CMK (cell line): ENCODE measurements at places on chromosomes 1 and 21.

DNA sequence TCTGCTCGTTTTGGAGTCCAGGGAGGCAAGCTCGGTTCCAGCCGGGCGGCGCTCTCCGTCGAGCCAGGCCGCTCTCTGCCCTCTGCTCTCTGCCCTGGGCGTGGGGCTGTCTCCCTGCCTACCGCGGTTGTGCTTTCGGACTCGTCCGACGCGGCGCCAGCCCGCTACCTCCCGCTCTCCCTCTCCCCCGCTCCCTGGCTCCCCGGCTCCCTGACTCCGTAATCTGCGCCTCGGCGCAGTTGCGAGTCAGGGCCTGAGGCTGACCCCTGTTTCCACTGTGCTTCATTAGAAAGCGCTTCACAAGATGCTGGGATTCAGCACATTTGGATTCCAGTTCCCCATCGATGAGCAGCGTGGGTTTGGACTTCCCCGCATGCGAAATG lies 2.2 kb downstream of the SOX13 start:
- no peak for DNase-seq

- DNase-seq = no peak
Observed at GRCh38 chr1:34713443-34713842, 41.4 kb upstream of the GJB5 start.

DNA sequence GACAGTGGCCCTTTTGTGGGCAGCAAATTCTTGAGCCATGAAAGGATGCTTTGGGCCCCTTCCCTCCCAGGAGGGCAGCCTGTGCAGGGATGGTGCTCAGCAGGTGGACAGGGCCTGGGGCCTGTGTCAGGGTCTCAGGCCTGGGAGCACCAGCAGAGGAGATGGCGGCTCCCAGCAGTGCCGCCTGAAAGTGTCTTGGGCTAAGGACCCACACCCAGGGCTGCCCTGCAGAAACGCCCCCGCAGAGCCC lies 23.9 kb downstream of the FTCD start:
- DNase-seq = no peak

DNA sequence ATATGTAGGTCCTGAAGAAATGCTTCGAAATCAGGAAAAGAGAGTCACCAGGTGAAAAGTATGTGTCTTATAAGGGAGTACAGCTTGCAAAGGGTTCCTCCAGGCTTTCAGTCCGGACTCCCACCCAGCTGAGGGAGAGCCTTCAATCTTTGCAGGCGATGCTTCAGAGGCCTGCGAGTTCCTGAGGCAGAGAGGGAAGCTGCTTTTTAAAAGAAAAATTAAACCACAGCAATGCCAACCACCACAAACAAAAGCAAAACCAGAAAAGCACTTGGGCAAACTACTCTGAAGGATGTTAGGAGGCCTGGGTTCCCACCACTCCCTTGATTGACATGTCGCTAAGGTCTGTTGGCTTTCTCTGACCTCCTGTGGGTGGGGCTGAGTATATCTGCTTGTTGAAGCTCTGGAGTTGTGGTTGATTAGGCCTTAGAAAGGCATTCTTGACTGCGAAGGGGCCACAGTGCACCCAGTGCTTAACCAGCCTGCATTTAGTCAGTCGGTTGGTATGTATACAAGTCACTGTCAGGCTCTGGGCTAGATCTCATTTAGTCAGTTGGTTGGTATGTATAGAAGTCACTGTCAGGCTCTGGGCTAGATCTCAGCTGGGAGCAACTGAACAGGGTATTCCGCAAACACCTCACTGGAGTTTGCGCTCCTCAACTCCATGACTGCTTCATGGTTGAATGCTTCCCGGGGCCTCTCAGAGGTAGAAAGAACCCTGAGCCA lies 1.2 kb downstream of the NIPAL3 start:
- peak; percentile 53 for DNase-seq

- no peak for DNase-seq
Observed at GRCh38 chr1:180215856-180216625, 14.0 kb upstream of the LHX4 start.

GRCh38 chr1:10791105-10791951 lies 5.1 kb downstream of the CASZ1 start:
- no peak for DNase-seq

GRCh38 chr1:170623171-170623570 lies 40.8 kb upstream of the PRRX1 start:
- no peak for DNase-seq

GRCh38 chr1:26536081-26536480 lies 6.5 kb downstream of the RPS6KA1 start:
- no peak for DNase-seq

DNA sequence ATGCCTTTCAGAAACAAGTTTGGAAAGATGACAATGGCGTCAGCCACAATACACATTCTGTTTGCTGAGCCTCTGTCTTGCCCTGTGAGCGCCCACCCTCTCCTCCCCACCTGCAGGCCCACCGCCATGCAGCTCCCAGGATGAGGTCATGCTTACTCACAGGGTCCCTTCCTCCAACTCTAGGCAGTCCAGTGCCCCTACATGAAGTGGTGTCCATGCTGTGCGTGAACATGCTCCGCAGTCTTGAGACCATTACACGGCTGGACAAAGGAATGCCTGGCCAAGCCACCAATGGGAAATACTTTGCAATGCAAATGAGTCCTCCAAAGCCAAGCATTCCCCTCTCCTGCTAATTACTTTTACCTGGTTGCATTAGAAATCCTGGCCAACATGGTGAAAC lies 92.2 kb downstream of the CD58 start:
- DNase-seq = no peak

DNA sequence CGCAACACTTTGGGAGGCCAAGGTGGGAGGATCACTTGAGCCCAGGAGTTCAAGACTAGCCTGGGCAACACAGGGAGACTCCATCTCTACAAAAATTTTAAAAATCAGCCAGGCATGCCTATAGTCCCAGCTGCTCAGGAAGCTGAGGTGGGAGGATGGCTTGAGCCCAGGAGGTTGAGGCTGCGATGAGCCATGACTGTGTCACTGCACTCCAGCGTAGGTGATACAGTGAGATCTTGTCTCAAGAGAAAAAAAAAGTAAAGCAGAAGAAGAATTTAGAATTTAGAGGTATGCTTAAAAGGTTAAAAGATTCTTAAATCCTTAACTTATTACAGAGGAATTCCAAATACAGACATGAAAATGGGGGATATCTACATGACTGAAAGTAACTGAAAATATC lies 79.5 kb downstream of the SMYD3 start:
- no peak for DNase-seq

DNA sequence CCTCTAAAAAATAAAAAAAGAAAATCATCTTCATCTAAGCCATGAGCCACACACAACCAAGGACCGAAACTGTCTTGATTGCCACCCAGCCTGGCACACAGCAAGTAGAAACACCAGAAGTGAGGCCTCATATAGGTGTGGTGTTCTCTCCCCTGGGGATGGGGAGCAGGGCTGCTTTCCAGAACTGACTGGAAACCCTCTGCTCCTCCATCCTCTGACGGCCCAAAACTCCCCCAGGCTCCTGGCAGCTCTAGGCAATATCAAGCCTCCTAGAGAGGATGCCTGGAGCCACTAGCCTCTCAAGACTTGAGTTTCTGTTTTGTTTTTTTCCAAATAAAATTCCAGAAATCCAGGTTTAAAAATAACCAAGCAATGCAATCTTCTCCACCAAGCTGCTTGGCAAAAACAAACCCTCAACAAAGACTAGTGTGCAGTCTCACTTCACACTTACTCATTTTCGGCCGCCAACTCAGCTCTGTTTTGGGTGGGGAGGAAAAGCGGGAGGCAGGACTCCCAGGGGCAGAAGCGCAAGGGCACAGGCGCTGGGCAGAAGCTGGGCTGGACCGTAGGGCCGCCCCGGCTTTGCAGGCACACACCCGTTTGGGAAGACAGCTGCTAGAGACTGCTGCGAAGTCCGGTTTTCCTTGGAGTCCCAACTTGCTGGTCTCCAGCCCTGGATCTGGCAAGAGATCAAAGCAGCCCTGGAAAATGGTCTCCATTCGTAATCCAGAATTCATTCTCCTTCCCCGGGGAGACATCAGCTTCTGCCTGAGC lies 78.2 kb upstream of the CAPZB start:
- no peak for DNase-seq

- no peak for DNase-seq
Observed at GRCh38 chr1:102834688-102835320, 273.5 kb downstream of the COL11A1 start.

DNA sequence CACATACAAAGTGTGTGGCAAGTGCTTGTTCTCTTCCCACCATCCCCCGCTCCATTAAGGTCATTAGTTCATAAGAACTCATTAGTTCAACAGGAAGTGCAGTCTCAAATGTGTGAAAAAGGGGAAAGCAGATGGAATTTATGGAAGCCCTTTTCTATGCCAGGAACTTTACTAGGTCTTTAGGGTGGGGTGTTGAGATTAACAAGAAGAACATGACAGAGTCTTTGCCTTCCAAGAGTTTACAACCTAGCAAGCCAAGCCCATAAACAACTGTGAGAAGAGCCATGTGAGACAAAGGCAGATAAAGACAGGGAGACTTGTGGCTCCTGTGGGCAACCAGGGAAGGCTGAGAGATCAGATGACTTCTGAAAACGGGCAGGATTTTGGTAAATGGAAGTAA lies 21.4 kb downstream of the PLEKHA6 start:
- no peak for DNase-seq

- DNase-seq = no peak
Observed at GRCh38 chr1:15435239-15436077, 2.8 kb upstream of the CTRC start.

DNA sequence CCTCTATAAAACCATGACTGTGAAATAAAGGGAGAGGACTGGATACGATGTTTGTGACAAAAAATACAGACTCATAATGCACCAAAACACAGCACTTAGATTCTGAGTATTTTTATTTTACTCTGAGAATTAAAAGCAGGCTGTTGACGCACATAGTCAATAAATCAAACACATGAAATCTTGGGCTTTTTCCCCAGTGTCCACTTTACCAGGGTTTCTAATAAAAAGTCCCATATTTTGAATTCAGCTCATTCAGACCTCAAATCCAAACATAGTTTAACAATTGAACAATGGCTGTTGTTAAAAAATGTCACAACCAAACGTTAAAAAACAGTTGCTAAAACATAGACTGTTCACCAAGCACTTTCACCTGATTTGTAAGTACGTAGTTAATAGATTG lies 553.4 kb downstream of the LTN1 start:
- DNase-seq = no peak

- DNase-seq = no peak
Observed at GRCh38 chr21:46145840-46146691, 9.3 kb downstream of the FTCD start.

GRCh38 chr1:12598974-12599373 lies 19.0 kb downstream of the DHRS3 start:
- DNase-seq = no peak

DNA sequence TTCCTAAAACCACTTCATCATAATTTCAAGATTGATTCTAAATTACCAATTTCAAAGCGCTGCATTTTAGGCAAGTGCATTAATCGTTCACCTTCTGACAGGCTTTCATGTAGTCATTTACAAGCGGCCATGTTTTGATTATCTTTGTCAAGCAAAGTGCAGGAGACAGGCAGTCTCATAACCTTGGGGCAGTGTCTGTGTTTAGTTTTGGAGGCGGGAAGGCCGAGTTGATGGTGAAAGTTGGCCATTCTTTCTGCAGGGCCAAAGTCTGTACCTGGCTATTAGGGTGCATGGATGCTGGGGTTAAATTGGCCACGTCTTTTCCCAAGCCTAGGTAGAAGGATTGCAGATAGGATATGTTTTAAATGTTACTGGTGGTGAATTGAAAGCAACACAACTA lies 2.9 kb downstream of the AGPAT3 start:
- no peak for DNase-seq

GRCh38 chr1:53023546-53023945 lies 38.5 kb upstream of the PODN start:
- no peak for DNase-seq

GRCh38 chr1:39572379-39573096 lies 4.1 kb downstream of the PABPC4 start:
- no peak for DNase-seq

GRCh38 chr21:15686506-15686905 lies 43.3 kb upstream of the USP25 start:
- DNase-seq = no peak

GRCh38 chr1:92482665-92483609 lies 3.8 kb downstream of the GFI1 start:
- DNase-seq = no peak

DNA sequence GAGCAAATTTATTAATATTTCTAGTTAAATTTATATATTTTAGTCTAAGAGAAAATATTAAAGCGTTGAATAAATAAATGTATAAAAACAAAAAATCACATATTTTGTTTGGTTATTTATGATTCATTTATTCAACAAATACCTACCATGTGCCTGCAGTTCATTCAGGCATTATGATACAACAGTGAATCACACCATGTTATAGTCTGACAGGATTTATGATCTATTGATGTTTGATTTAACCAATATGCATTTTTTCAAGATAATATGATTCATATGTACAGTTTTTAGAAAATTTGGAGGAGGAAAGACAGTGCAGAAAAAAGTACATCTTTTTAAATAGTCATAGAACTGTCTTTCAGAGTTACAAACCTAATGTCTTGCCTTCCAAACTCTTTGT lies 7.4 kb upstream of the TRIM58 start:
- DNase-seq = no peak

- DNase-seq = no peak
Observed at GRCh38 chr21:45361033-45361997, 43.6 kb upstream of the COL18A1 start.

- no peak for DNase-seq
Observed at GRCh38 chr21:38988509-38989378, 183.0 kb downstream of the ETS2 start.

DNA sequence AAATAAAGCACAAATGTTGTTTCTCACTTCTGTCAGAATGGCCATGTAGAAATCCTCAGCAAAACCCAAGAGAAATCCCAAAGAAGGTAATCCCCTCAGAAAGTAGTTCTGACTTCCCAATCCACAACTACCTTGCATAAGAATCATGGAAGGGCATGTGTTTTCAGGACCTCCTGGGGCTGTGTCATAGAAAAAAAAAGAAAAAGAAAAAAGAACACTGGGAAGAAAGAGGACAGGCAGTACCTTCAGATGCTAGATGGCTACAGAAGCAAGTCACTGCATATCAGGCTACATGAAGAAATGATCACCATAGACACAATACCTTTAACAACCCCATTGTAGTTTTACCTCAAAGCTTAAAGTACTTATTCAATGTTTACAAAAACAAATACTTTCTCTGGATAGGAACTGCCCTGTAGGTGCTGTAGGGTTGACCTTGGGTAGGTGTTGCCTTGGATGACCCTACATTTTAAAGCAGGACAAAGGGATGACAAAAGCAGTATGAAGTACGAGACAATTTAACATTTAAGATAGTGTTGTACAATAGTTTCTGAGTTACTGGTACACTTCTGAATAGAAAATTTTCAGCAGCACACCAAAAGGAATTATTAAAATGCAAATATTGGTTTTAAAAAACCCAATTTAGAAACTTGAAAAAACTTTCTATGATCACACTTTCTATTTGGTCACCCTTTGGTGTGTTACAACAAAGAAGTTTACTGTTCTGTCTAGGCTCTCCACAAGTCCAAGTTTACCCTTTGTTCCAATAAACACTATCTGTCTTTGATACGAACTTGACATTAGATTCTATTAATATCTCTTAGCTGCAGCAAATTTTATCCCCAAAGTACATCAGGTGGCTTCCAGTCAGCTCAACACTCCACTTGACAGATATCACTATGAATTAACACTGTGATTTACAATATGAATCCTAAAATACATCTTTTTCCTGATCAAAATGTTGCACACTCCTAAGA lies 5.0 kb downstream of the TRIT1 start:
- DNase-seq = no peak
